ENCODE measurements at places on chromosomes 3 and 15. TPM values are rescaled to one million over a fixed set of nuclear protein-coding genes. Genes with fewer than 3 reads are reported as not detected.

DNA sequence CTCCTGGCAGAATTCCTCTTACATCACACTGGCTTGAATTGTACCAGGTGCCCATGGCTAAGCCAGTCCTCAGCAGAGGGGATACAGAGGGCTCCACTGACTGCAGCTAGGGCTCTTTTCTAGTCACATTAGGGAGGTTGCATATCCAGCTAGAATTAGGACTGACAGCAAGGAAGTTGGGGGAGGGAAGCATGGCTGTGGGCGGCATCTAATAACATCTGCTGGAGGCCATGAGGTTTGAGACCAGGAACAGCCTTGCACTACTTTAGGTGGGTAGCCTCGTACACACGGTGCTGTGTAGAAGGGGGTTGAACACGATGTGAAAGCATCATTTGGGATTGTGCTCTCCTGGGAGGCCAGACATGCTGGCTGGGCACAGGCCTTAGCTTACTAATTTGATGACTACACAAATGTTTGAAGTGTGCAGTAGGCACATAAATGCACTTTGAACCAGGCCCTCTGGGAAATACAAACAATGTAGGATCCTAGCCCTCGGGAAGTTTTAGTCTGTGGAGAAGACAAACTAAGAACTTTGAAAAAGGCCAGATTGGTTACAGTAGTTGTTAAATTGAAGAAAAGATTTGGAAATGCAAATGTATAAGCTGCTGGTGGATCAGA is 30.2 kb downstream of the CHCHD6 start:
- DNase-seq = no peak

DNA sequence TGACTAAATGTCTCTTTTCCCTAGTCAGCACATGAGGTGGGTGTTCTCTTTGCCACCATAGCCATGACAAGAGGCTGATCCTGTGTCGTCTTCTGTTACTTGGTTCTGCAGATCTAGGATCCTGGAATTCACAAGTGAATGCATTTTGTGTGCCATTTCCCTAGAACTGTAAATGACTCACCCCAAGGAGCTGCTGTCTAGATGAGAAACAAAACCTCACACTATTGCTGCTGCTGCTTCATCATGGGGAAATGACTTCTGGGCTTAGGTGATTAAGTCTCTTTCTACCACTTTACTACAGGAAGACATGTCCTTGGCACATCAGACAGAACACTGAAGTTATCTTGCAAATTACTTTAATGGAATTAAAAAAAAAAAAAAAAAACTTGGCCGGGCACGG is 54.9 kb downstream of the SLCO3A1 start:
- no peak for DNase-seq

DNA sequence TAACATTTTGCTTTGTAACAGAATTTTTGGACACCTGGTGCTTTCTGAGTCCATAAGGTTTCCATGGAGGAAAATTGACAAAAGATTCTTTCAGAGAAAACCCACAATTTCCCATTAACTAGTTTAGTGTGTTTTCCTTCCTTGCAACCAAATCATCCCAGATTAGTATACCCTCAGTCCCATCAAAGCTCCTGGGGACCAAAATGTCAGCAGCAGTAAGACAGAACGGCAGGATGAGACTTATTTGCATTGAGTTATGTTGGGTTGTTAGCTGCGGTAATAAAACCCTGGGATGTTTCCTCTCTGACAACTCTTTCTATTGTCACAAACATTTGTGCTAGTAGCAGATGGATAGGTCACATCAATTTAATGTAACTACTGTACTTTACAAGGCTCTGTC is 32.4 kb upstream of the VPS33B start:
- no peak for DNase-seq

DNA sequence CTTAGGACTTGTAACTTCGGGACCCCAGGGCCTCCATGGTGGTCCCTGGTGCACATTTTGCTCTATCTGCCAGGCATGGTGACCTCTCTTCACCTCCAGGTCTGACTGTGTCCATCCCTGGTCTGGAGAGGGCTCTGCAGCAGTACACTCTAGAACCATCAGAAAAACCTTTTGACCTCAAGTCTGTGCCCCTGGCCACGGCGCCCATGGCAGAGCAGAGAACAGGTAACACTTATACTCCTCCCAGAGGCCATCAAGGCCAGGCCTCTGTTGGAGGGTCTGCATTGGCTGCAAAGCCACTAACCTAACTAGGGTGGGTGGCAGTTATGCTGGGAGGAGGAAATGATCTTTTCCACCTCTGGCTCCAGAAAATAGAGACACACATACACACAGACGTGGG is 10.3 kb upstream of the HMCES start:
- no peak for DNase-seq

DNA sequence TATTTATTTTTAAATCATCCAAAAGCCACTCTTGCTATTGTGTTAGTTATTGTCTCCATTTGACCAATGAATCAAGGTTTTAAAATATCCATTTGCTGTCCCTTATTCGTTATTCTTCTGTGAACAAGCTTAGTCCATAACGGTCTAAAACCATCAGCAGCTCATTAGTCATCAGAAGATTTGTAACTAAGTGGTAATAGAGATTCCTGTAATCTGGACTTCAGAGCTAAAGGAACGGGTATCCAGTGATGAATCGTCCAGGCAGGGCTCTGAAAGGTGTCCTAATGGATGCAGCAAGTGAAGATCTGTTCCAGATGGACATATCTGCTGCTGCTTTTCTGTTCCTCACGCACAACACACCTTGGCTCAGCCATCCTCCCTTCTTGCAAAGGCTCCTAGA is 362.7 kb upstream of the CFAP20DC start:
- no peak for DNase-seq

- no peak for DNase-seq
Observed at GRCh38 chr3:3013317-3014052, 96.7 kb downstream of the IL5RA start.

GOLGA8T gene
- 0.51 TPM for total RNA-seq

- DNase-seq = no peak
Observed at GRCh38 chr3:52880047-52880446, 17.3 kb downstream of the STIMATE start.

VIPR1 gene
- total RNA-seq = 2.1 TPM

- DNase-seq = no peak
Observed at GRCh38 chr3:144683065-144683464, 711.4 kb downstream of the DIPK2A start.

DNA sequence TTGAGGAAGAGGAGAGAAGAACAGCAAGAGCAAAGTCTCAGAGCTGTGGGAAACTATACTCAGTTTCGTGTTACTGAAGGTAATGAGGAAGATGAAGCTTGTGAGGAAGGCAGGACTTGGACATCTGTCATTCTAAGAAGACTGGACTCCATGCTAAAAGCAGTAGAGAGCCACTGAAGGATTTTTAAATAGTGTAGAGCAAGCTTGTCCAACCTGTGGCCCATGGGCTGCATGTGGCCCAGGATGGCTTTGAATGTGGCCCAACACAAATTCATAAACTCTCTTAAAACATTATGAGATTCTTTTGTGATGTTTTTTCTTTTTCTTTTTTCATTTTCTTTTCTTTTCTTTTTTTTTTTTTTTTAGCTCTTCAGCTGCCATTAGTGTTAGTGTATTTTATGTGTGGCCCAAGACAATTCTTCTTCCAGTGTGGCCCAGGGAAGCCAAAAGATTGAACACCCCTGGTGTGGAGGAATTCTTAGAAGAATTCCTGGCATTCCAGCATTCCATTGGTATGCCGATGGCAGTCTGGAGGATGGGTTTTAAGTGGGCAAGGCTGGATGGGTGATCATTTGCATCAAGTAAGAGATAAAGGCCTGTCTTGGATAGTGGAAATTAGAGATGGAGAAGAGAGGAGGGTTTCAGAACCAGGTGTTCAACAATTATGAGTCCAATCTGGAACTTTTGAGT is 6.9 kb upstream of the NFKBIZ start:
- DNase-seq = no peak

DNA sequence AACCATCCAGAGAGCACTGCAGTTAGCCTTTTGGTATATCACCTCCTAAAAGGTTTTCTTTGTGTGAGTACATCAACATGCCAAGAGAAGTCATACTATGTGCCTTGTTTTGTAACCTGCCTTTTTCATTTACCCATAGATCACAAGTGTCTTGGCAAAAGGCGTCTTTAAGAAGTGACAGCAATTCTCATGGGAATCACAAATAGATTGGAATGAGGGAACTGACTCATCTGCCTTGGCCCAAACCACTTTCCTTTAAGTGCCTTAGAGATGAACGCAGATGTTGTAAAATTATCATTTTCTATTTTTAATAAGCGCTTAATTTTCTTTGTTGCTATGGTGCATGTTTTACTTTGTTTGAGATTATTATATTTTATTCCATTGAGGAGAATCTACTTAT is 20.7 kb upstream of the POMGNT2 start:
- no peak for DNase-seq

CHRNA5 gene
- total RNA-seq = 5.5 TPM

GRCh38 chr3:149362366-149362765 is 15.1 kb downstream of the TM4SF1 start:
- DNase-seq = no peak

DNA sequence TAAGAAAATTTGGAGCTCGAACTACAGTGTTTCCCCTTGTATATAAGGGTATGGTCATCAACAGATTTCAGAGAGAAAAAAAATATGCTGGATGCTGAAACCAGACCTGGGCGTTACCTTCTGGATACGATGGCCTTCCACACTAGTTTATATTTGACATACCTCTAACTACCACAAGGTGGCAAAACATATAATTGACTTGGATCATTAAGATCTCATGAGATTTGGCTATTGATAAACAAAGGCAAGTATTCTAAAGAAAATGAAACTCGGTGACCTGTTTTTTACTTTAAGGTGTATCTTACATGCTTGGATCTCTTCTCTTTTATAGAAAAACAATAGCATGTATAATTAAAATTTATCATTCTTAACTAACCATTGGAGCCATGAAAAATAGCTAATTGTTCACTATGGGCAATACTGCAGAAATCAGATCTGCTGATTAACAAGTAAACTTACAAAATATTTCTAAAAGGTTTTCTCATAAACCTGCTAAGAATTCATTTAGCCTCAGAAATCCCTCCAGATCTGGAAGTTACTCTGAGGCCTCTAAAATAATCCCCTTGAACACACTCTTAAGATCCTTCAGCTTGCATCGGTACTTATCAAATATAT is 300.6 kb upstream of the KCNH8 start:
- no peak for DNase-seq

TGM5 gene
- not detected for total RNA-seq

SCAMP5 gene
- total RNA-seq = 23.5 TPM

GRCh38 chr3:36714343-36715086 is 49.8 kb downstream of the DCLK3 start:
- no peak for DNase-seq

AADACL2 gene
- not detected for total RNA-seq

DNA sequence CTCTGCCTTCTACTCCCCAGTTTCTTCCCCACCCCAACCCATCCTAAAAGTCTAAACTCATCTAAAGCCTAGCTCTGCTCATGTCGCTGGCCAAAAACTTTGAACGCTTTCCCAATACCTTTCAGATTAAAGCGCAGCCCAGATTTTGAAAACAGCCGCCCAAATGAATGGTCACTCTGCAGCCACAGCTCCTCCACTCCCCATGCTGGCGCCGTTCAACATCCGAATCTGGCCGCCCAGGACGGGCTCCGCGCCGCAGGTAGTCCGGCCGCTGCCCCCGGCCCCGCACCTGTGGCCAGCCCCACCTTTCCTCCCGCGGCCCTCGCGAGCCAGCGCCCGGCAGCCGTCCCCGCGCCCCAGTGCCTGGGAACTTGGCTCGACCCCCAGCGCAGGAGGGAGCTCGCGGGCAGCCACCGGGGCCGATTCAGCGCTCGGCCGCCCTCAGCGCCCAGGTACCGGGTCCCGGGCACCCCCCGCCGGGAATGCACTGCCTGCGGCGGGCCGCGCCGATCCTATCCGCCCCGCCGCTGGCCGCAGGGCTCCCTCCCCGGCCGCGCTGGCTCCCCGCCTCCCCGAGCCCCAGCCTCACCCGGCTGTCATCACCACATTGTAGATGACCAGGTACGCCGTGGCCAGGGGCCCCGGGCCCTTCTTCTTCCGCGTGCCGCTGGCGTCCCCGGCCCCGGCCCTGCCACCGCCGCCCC is 417 bp downstream of the HACD2 start:
- DNase-seq = peak; percentile 37

FAM219B gene
- total RNA-seq = 91.3 TPM

- no peak for DNase-seq
Observed at GRCh38 chr15:91182101-91182500, 82.0 kb downstream of the SV2B start.

DNA sequence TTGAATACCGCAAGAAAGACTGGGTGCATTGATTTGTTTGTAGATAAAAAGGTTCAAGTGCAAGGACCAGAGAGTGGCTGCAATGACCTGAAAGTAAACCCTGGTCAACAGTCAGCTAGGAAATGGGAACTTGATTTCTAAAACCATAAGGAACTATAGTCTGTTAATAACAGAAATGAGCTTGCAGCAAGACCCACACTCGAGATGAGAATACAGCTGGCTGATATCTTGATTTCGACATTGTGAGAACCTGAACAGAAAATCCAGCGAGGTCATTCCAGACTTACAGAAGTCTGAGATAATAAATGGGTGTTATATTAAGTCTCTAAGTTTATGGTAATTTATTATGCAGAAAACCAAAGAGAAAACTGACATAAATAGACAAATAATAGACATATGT is 177.3 kb downstream of the NFKBIZ start:
- DNase-seq = no peak

ACOX2 gene
- 31.0 TPM for total RNA-seq

RTP1 gene
- total RNA-seq = not detected

- no peak for DNase-seq
Observed at GRCh38 chr3:158085358-158085757, 20.9 kb downstream of the SHOX2 start.

Data from mesothelial cell of epicardium (in vitro differentiated cells).